Left hindlimb (tissue), 1 donor: ENCODE measurements at places on chromosomes 6 and 20.

GRCh38 chr6:10894958-10895357 lies 8.1 kb downstream of the SYCP2L start:
- no peak for DNase-seq

DNA sequence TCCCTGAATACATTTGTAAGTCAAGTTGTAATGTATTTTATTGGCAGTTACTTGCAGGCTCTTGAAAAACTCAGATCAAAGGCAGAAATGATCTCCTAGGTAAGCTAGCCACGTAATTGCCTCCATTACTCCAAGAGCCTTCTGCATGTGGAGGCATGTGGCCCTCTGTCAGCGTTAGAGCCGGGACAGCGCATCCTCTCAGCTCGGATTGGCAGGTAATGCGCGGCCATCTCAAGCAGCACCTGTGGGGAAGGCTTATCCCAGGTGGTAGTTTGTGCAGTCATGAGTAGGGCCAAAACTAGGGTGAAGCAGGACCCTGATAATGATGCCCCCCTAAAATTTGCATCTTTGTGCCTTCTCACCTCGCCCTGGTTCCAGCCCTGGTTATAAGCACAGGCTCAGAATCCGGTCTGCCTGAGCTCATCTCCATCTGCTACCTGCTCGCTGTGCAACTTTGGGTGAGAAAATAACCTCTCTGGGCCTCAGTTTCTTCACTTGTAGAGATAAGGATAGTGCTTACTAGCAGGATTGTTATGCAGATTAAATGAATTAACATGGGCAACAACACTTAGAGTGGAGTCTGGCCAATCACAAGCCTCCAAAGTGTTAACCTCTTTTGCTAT lies 157.5 kb upstream of the PMEPA1 start:
- DNase-seq = no peak

DNA sequence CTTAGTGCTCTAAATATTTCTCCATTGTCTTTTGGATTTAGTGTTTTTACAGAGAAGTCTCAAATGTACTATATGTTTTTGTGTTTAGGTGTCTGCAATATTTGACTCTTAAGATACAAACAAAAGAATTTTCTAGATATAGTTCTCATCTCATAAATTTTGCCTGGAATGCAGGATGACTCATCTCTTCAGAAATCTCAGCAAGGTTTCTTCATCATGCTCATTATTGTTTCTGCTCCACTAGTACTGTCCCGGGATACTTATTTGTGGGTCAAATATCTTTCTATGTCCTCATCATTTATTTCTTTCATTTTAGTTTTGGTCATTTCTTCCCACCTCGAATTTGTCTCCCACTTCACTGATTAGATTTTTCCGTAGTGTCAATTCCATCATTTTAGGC lies 9.5 kb downstream of the AHI1 start:
- no peak for DNase-seq

DNA sequence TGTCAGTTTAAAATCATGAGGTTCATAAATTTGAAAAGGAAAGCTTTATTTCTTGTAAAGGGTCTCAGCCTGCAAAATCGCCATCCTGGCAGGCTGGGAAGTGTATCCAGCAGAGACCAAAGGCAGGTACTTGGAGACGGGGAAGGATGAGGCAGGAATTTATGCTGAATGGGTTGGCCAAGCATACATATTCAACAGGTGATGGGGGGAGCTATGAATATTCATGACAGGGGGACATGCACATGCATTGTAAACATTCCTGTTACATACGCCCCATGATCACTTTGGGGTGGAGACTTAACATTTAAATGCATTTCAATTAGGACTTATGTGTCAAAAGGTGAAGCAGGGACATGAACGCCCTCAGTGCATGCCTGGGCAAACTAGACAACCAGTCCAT lies 9.8 kb upstream of the SLC22A1 start:
- DNase-seq = no peak

- no peak for DNase-seq
Measured at GRCh38 chr20:51335329-51335841, 207.1 kb downstream of the NFATC2 start.

- no peak for DNase-seq
Measured at GRCh38 chr6:96156425-96156824, 140.7 kb downstream of the FUT9 start.

GRCh38 chr20:1323830-1324597 lies 4.9 kb downstream of the SDCBP2 start:
- DNase-seq = peak; percentile 27

GRCh38 chr20:64048402-64049044 lies 916 bp downstream of the SOX18 start:
- DNase-seq = peak; percentile 36

GRCh38 chr20:881051-881782 lies 34.9 kb downstream of the ANGPT4 start:
- no peak for DNase-seq

DNA sequence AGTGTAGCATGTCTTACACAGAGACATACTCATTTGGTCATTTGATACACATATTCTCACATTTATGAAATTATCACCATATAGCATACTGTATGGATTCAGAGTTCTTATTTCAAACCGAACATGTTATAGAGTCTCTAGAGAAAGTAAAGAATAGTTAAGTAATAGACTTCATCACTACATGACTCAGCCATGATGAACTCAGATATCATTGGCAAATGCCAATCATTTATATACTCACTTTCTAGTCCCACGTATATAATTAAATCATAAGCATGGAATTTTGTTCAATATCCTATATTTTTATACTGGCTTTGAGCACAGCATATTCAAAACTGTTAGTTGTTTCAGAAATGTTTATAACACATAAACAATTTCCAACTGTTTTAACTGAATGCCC lies 749.9 kb downstream of the HACE1 start:
- no peak for DNase-seq

DNA sequence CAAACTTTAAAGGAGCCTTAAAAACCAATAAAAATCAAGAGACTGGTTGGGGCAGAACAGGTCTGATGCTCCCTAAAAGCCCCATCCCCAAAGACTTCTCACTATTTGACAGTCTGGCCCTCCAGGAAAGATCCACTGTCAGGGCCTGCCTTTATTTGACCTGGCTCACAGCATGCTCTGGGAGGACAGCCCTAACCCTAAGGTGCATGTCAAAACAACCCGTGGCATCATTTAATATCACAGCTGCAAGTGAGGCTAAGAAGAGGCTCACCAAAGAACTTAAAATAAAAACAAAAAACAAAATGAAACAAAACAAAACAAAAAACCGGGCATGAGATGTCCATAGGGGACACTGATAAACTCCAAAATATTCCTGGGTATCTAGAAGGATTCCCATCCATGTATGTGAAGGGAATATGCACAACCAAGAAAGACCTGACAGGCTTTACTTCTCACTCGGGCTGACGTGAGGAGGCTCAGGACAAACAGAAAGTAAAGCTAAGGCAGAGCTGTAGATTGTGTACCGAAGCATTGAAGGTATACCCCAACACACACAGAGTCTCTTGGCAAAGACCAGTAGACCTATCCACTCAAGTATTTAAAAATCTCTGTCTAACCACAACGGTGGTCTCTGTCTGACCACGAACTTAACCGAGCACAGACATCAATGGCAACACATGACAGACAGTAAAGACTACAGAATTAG lies 57.3 kb downstream of the AHI1 start:
- no peak for DNase-seq

DNA sequence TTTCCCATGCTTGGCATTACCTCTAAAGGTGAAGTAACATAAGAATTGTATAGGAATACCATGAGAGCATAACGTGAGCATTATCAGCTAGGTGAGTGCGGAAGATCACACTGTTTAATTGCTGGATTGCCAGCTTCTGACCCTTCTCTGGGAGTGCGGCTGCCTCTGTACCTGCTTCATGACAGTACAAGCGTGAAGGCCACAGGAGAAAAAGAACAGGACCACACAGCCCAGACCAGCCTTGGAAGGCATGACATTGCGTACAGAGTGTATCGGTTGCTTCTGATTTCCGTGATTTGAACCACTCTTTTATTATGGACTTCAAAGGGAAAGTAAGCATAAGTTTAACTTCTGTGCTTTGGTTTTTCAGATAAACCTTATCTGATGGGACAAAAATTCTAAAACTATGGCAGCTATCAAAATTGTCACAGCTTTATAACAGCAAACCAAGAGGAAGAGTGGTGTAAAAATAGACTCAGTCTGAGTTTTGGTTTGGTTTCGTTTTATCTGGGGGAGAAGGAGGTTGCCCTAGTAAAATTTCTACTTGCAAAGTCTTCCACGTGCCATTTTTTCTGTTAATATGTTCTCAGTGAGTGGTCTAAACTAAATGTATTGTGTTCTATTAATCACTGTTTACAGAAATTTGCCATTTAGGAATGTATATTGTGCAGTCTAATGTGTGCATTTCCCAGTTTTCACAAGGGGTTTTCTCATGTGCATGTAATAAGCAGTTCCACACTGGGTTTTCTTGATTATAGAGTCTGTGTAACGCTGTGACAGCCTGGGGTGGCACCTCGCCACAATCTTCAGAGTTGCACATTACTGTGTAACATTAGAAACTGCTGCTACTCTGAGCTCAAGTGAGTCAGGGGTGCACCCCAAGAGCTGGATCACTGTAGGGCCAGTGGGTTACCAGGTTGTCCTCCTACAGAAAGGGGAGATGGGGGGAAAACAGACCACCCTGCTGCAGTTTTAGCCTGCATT lies 97.3 kb downstream of the RPP40 start:
- no peak for DNase-seq

DNA sequence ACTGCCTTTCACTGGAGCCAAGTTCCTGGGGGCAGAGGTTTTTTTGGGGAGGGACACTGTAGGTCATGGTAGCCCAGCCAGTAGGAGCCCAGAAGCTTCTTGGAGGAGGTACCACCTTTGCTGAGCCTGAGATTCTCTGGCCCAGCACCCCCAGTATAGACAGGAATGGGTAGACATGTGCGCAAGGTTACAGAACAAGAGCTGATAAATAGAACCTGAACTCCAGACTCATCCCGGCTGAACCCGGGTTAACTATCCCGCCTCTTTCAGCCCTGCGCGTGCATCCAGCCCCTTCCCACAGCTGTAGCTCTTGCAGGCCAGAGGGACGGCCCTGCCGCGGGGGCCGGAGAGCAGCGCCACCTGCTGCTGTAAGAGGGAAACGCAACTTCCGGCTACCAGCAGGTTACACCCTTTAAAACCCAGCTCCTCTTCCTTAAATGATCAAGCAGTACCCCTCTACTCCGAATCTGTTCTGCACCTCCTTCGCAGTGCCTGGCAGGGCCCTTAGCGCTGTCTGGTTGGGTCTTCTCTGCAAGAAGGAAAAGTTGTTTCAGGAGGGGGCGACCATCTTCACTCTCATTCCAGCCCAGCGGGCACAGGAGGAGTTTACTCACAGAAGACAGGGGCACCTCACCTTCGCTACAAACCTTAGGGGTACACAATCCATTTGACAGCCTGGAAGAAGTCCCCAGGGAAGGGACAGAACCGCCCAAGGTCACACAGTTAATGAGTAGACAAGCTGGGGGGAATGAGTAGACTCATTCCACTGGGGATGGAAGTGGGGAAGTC lies 7.5 kb downstream of the SRXN1 start:
- DNase-seq = peak; percentile 84

DNA sequence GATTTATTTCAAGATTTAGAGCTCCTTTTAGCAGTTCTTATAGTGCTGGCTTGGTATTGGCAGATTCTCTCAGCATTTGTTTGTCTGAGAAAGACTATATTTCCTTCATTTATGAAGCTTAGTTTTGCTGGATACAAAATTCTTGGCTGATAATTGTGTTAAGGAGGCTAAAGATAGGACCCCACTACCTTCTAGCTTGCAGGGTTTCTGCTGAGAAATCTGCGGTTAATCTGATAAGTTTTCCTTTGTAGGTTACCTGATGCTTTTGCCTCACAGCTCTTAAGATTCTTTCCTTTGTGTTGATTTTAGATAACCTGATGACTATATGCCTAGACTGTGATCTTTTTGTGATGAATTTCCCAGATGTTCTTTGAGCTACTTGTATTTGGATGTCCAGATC lies 114.3 kb downstream of the AIG1 start:
- no peak for DNase-seq

DNA sequence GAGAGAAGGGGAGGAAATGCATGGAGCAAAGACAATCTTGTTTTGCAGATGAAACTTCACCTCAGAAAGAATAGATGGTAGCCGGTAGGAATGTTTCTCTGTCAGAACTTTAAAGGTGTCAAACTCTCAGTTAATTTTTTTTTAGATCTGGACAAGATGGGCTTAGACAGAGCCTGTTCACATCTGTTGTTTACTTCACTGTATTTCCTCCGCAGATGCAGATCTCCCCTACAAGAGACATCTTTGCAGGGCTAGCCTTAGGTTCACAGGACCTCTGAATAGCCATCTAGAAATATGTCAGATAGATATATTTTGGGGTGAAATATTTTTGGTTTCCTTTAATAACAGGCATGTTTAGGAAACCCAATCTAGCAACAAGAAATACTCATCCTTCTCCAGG lies 12.1 kb upstream of the ZBP1 start:
- no peak for DNase-seq

DNA sequence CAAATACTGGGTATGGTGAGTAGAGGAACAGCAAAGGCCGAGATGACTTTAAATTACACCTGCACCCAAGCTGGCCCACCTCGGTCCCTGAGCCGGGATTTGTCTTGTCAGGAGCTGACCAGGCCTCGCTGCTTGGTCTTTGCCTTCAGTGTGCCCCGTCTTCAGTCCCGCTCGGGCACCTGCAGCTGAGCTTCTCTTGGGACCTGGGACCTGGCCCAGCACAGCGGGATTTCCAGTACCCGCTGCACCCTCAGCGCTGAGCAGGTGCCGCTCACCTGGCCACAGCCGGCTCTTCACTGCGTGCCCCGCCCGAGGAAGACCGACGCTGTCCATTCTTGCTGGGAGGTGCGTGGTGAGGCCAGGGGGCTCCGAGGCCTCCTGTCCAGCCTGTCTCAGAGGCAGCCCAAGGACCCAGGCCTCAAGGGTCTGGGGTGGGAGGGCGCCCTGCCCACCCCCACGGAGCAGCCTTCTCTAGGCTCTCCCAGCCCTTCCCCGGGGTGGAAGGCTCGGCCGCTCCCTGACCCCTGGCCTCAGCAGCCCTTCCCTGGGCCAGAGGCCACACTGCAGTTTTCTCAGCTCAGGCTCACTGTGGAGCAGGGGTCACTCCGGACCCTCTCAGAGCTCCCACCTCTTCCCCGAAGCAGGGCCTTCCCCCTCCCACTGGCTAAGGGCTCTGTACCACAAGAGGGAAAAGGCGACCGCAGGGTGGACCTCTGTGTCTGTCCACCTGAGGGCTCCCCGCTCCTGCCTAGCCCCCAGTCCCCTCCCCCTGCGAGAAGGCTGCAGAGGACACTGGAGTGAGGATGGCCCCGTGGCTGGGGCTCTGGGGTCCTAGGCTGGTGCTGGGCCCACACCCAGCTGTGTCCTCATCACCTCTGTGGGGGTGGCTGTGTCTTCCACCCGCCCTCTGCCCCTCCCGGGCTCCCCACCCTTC lies 119.3 kb downstream of the RNASET2 start:
- no peak for DNase-seq

- no peak for DNase-seq
Measured at GRCh38 chr6:35755278-35755924, 18.6 kb downstream of the ARMC12 start.
